ENCODE measurements at places on chromosomes 4 and X.

GRCh38 chr4:96766359-96766758, 926.5 kb downstream of the PDHA2 start:
- no peak for DNase-seq

DNA sequence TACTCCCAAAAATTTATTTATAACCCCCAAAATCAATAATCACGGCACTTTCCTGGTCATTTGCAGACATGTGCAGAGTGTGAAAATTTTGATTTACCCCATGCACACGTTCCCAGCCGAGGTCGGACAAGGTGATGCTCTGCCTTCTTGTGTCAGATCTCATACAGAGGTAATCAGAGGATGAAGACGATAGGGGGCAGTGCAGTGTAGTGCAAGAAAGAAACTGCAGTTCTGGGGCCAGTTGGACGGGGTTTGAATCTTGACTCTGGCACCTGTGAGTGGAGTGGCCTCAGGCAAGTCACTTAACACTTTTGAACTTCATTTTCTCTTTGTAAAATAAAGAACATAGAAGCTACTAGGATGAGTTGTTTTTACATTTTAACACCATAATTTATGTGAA, 88.4 kb downstream of the FRMPD3 start:
- peak; percentile 65 for DNase-seq

DNA sequence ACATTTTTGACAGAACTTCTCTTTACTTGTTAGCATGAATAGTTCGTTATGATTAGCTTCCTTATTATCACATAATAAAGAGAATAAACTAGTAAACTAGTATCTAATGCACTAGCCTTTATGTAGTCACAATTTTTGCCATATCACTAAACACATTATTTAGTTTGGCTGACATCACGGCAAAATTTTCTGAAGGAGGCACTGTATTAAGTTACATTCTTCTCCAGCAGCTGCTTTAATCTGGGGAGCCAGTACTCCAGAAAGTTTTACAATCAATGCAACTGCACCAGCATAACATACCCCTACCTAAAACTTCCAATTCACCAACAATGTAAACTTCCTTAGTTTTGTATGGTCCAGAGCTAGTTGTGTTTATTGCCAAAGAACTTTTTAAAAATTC, 87.8 kb downstream of the FIP1L1 start:
- DNase-seq = no peak

DNA sequence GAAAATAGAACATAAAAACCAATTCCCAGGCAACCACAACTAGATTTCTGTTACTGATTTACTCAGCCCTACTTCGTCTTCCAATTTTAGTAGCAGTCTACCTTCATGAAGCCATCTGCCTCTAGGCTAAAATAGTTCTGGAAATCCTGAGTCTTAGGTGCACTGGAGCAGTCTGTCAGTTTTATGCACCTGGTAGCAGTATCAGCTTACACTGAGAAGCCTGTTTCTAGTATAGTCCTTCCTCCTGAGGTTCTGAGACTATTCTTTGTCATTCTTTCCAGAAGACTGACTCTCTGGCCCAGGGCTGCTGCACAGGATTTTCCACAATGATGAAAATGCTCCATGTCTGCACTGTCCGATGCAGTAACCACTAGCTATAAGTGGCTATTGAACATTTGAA, 16.9 kb upstream of the HPRT1 start:
- no peak for DNase-seq

- no peak for DNase-seq
Measured at GRCh38 chr4:169361756-169362155, 91.0 kb upstream of the SH3RF1 start.

GRCh38 chr4:105765690-105766407, 57.3 kb downstream of the GSTCD start:
- DNase-seq = peak; percentile 16

- DNase-seq = no peak
Measured at GRCh38 chr4:129822701-129823100, 726.7 kb downstream of the C4orf33 start.

- no peak for DNase-seq
Measured at GRCh38 chrX:150118476-150118875, 180.2 kb upstream of the EOLA2 start.

DNA sequence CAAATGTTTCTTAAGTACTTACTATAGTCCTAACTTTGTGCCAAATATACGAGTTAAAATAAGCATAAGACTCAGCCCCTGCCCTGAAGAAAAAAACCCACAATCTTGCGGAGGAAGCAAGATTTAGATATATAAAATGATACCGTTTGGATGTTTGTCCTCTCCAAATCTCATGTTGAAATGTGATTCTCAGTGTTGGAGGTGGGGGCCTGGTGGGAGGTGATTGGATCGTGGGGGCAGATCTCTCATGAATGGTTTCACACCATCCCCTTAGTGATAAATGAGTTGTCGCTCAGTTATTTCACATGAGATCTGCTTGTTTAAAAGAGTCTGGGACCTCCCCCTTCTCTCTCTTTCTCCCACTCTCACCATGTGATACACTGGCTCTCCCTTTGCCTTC, 28.7 kb downstream of the EFHC2 start:
- DNase-seq = peak; percentile 34

DNA sequence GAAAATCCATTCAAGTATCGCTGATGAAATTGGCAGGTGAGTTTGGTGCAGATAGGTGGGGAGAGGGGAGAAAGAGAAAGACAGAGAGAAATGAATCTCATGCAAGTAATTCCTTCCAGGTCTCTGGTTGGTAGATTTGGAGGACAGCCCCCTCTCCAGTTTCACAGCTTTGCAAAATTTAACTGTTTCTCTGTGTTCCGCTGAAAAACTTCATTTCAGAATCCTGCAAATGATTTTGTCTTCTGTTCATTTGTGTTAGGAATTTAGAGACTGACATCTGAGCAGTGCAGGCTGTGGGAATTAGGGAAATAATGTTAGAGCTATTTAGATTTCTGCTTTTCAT, 328.5 kb downstream of the FBXW7 start:
- DNase-seq = no peak

DNA sequence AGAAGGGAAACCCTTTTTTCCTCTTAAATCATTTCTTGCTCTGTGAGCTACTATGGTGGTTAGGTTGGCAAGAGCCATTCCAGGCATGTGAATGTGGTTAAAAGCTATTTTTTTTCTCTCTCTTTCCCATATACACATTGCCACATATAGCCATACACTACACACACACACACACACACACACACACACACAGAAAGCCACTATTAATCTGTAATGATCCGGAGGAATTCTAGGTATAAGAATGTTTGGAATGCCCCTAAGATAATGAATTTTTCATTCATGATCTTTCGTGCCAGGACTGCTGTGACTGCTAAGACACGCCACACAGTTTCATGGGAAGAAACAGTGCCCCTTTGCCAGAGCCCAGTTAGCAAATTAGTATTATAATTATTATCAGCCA, 21.8 kb upstream of the TLL1 start:
- no peak for DNase-seq

- no peak for DNase-seq
Measured at GRCh38 chr4:10466161-10466560, 8.9 kb upstream of the ZNF518B start.

DNA sequence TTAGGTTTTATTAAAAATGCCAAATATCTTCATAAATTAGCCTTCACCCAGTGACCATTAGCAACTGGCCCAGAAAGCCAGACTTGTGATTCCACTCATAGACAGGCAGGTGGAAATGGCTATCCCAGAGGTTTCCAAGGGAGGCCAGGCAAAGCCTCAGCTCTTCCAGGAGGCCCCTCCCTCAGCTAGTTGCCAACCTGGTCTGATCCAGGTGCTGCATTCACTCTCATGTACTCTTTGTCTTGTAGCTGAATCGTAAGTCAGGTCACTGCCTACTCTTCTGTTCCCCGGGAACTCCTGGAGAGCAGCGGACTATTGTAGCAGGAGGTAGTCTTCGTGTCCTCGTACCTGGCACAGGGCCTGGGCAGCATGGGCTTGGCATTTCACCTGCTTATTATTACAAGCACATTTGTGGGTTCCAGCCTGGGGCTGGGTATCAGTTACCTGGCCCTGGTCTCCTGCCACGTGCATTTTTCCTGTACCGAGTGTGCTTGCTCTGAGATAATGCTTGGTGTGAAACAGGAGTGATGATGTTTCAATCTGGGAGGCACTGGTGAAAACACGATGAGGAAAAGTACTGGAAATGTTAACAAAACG, 101.6 kb downstream of the FAM193A start:
- DNase-seq = no peak

- no peak for DNase-seq
Measured at GRCh38 chr4:16417198-16417597, 190.9 kb upstream of the TAPT1 start.

- no peak for DNase-seq
Measured at GRCh38 chr4:146061610-146062334, 113.7 kb upstream of the LSM6 start.

- no peak for DNase-seq
Measured at GRCh38 chr4:124279741-124280140, 432.8 kb downstream of the ANKRD50 start.

- no peak for DNase-seq
Measured at GRCh38 chrX:70675284-70675683, 230.6 kb downstream of the DLG3 start.

- no peak for DNase-seq
Measured at GRCh38 chr4:95465010-95465409, 83.8 kb downstream of the UNC5C start.

- DNase-seq = peak; percentile 74
Measured at GRCh38 chr4:337932-338758, 531 bp downstream of the ZNF141 start.

DNA sequence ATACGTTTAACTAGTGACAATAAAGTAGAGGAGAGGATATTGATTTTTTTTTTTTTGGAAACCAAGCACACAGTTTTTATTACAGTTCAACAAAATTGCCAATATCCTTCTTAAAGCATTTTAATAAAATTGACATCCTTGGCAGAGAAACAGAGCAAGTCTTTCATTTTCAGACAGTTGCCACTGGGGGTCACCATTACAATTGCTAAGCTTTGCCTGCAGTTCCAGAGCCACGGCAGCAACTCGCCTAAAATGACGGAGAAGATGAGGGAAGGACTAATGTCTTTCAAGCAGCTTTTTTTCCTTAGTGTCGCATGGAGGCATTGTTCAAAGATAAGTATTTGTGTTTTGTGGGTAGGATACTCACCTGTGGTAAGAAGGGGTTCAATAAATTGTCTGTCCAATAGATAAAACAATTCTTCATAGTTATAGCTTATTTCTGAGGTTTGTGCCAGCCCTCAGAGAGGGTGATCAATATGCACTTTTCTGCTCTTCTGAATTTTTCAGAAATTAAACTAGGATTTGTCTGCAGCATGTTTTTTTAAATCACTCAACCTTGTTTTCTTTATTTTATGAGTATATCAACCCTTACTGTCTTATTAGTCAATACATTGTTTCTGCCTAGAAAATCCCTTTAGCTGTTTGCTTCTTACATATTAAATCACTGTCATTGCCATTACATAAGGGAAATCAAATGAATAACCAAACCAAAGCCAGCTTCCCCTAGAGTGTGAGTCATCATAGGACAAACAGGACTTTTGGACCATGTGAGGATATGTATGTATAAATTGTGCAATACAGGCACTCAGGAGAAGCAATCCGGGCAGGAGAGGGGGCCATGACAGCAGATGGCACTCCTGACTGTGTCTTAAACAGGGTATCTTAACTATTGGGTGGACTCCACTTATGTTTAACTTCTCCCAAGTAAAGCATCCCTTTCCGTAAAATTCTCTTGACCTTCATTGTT, 508.1 kb upstream of the ARX start:
- DNase-seq = peak; percentile 1

GRCh38 chr4:112128452-112128851, 16.8 kb upstream of the FAM241A start:
- DNase-seq = no peak

DNA sequence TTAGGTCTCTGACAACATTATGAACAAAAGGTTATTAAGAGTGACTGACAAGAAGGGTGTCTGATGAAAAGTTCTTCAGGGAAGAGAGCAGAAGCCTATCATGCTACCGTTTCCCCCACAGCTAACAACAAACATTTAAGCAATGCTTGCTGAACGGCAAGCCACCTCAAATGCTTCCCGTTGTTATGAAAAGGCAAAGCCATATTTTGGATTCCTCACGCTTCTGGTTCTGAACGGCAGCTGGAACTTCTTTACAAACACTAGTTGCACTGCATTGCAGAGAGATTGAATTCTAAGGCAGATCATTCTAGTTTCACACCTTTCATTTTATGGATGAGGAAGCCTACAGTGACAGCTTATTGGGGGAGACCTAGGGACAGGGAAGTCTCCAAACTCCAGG, 48.6 kb upstream of the NAP1L5 start:
- no peak for DNase-seq

DNA sequence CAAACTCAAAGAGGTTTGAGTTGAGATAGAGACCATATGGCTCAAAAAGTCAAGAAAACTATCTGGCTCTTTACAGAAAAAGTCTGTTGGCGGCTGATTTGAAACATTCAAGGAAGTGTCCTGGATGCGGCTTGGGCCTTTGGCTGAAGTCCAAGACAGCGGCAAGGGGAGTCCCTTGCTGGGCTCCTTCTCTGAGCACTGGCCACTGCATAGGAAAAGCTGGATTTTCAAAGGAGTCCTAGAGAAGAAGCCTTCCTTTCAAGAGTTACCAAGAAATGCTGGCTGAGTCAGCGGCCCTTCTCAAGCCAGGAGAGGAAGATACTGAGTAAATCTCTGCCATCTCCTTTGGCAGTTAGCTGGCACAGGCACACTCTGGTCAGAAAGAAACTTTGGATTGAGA, 12.1 kb downstream of the APLN start:
- peak; percentile 15 for DNase-seq

DNA sequence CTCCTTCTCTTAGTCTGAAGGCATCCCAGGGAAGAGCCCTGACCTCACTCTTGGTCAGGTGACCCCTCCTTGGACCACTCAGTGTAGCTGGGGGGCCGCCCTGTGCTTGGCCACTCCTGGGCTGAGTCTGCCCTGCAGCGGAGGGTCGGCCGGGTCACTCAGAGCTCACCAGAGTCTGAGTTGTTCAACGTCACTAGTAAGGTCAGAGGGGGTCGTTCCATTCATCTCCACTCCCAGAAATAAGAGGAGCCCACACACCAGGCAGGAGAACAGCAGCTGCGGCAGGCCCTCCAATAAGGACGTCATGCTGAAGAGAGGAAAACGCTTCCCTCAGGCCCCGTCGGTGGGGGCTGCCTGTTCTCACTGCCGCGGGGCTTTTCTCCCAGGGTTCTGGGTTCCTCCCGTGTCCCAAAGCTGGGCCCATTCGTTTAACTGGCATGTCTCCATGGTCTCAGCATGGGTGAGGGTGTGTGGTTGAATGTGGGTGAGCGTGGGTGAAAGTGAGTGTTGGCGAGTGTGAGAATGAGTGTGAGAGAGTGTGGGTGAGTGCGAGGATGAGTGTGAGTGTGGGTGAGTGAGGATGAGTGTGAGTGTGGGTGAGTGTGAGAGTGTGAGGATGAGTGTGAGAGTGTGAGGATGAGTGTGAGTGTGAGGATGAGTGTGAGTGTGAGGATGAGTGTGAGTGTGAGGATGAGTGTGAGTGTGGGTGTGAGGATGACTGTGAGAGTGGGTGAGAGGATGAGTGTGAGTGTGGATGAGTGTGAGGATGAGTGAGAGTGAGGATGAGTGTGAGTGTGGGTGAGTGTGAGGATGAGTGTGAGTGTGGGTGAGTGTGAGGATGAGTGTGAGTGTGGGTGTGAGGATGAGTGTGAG, 47.7 kb downstream of the ING2 start:
- no peak for DNase-seq

GRCh38 chr4:20196476-20196875, 55.2 kb upstream of the SLIT2 start:
- DNase-seq = no peak

Measured in hematopoietic multipotent progenitor cell treated with erythropoietin and hydrocortisone succinate and interleukin-3 and kit ligand, for 8 days (in vitro differentiated cells).